Aorta (tissue), 5 donors: ENCODE measurements at places on chromosomes 7 and 10. TPM values are rescaled to one million over a fixed set of nuclear protein-coding genes. Genes with fewer than 3 reads are reported as not detected.

- H3K4me3 ChIP-seq = no peak overlapping the region
- H3K27ac ChIP-seq = no peak overlapping the region
- DNase-seq = no peak
- no peaks in the 10 kb centered on the region for H3K36me3 ChIP-seq
- H3K27me3 ChIP-seq = no peaks in the 10 kb centered on the region
These were observed 32.9 kb upstream of the CCDC71L start for GRCh38 chr7:106693677-106694353.

Gene FGFBP3
- 1.2 TPM for total RNA-seq

GRCh38 chr7:107147464-107148393 lies 21.1 kb upstream of the HBP1 start:
- H3K4me3 ChIP-seq = no peak overlapping the region
- no peaks in the 10 kb centered on the region for H3K4me1 ChIP-seq
- H3K27me3 ChIP-seq = no peaks in the 10 kb centered on the region
- H3K27ac ChIP-seq = no peak overlapping the region

GRCh38 chr10:68981074-68981473 lies 7.5 kb upstream of the KIFBP start:
- H3K4me3 ChIP-seq = no peak overlapping the region
- H3K36me3 ChIP-seq = peaks cover 8% of the 10 kb centered on the region
- no peak overlapping the region for H3K27ac ChIP-seq
- no peaks in the 10 kb centered on the region for H3K4me1 ChIP-seq
- H3K27me3 ChIP-seq = no peaks in the 10 kb centered on the region

GRCh38 chr7:45682836-45683555 lies 108.8 kb downstream of the ADCY1 start:
- no peak overlapping the region for H3K4me3 ChIP-seq
- no peak for DNase-seq
- H3K4me1 ChIP-seq = no peaks in the 10 kb centered on the region
- no peaks in the 10 kb centered on the region for H3K27me3 ChIP-seq
- H3K27ac ChIP-seq = no peak overlapping the region
- H3K36me3 ChIP-seq = no peaks in the 10 kb centered on the region

GRCh38 chr7:107779647-107780099 lies 23.4 kb downstream of the SLC26A3 start:
- no peak overlapping the region for H3K27ac ChIP-seq
- H3K4me1 ChIP-seq = no peaks in the 10 kb centered on the region
- H3K4me3 ChIP-seq = no peak overlapping the region
- H3K36me3 ChIP-seq = no peaks in the 10 kb centered on the region
- no peak for DNase-seq
- no peaks in the 10 kb centered on the region for H3K27me3 ChIP-seq

Gene ACHE
- 2.6 TPM for total RNA-seq

DNA sequence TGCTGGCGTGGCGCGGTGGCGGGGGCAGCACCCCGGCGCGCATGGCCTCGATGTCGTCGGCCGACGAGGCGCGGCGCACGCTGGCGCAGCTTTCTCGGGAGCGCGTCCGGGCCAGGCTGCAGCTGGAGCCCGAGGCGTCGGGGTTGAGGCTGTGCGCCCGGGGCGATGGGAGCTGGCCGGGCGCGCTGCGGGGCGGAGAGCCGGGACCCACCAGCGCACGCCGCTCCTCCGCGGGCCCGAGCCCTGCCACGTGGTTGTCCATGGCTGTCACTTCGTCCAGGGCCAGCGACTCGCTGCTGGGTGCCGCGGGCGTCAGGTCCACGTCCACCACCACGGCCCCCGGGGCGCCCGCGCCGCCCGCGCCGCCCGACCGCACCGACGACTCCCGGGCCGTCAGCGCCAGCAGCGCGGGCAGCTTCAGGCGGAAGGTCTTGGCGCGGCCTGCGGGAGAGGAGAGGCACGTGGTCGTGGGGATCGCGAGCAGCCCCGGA lies 20.0 kb downstream of the KCNH2 start:
- H3K36me3 ChIP-seq = no peaks in the 10 kb centered on the region
- no peaks in the 10 kb centered on the region for H3K27me3 ChIP-seq
- H3K4me1 ChIP-seq = no peaks in the 10 kb centered on the region
- H3K27ac ChIP-seq = no peak overlapping the region
- H3K4me3 ChIP-seq = no peak overlapping the region
